ENCODE measurements at places on chromosomes 12 and 14.

GRCh38 chr12:4147031-4147481 is 126.5 kb upstream of the CCND2 start:
- DNase-seq = no peak

- DNase-seq = no peak
Measured at GRCh38 chr14:74956280-74957072, 1.1 kb upstream of the PGF start.

- no peak for DNase-seq
Measured at GRCh38 chr12:57553343-57554202, 3.7 kb downstream of the KIF5A start.

DNA sequence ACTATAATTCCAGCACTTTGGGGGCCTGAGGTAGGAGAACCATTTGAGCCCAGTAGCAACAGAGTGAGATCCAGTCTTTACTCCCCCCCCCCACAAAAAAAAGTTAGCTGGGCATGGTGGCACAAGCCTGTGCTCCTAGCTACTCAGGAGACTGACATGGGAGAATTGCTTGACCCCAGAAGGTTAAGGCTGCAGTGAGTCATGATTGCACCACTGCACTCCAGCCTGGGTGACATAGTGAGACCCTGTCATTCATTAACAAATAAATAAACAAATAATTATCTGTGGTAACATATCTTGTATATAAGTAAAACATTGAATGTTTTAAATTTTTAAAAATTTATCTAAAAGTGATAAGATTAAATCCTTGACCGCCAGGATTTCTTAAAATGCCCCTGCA is 4.8 kb downstream of the ENTPD5 start:
- DNase-seq = no peak

- DNase-seq = no peak
Measured at GRCh38 chr12:114294303-114294685, 111.7 kb downstream of the TBX5 start.

DNA sequence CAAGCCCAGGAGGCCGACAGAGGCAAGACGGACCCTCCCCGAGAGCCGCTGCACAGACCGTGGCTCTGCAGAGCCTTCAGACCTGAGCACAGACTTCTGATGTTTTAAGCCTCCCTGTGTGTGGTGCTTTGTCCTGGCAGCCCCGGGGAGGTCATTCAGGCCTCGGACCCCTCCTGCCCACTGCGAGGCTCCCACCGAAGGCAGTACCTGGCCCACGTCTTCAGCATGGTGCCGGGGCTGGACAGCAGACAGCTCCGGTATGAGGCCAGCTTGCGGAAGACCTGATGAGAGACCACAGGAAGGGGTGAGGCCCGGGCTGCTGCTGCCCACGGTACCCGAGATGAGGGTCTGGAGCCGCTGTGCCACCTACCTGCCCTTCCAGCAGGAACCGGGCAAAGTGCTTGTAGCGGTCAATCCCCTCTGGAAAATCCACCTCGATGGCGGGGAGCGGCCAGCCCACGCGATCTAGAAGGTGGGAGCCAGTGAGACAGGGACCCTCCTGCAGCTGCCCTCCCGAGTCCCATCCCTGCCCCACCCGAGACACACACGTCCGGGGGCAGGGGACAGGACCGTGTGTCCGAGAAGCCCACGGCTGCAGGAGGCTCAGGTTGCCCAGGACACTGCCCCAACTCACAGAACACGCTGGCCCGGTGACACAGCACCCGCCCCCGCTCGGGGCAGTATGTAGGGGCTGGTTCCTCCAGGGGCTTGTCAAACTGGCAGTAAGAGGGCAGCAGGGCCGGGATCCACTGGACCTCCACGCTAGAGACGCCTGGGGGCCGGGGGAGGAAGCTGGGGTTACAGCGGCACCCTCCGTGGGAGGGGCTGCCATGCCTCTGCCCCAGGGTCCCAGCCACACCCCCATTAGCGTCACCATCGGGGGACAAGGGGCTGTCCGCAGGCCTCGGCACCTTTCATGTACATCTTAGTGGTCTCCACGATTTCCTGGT is 35.6 kb upstream of the UBC start:
- DNase-seq = no peak

- DNase-seq = no peak
Measured at GRCh38 chr12:122306407-122306806, 40.1 kb upstream of the VPS33A start.

DNA sequence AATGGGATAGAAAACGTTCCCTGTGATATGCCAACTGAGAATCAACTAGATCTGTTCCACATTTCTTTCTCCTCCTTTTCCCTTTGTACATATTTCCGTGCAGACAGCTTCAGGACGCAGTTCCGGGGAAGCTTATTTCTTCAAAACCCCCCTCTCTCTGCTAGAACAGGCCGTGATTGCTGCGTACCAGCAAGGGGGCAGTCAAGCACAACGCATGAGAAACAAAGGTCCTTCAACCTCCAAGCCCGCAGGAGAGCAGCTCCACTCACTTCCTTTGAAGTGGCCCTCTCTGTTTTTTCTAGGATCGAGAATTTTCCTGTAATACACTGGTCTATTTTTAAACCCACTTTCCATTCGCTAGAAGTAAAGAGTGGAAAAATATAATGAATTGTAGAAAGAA is 80.8 kb downstream of the ZNF664 start:
- DNase-seq = peak; percentile 25

GRCh38 chr12:122128481-122128880 is 45.5 kb downstream of the IL31 start:
- no peak for DNase-seq

DNA sequence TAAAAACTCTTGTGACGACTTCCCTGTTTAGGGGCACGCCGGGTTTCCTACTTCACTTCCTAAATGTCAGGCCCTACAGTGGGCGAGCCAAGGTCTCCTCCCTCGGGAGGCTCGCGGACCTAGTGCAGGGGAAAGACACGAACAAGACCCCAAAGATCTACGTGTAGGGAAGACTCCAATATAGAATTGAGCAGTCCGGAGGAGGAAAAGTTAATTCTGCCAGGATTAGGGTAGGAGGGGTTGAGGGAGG is 564 bp downstream of the ATXN3 start:
- no peak for DNase-seq

- no peak for DNase-seq
Measured at GRCh38 chr12:108637222-108637971, 3.7 kb upstream of the SELPLG start.

GRCh38 chr12:4849115-4849541 is 60.6 kb upstream of the KCNA1 start:
- peak; percentile 16 for DNase-seq

DNA sequence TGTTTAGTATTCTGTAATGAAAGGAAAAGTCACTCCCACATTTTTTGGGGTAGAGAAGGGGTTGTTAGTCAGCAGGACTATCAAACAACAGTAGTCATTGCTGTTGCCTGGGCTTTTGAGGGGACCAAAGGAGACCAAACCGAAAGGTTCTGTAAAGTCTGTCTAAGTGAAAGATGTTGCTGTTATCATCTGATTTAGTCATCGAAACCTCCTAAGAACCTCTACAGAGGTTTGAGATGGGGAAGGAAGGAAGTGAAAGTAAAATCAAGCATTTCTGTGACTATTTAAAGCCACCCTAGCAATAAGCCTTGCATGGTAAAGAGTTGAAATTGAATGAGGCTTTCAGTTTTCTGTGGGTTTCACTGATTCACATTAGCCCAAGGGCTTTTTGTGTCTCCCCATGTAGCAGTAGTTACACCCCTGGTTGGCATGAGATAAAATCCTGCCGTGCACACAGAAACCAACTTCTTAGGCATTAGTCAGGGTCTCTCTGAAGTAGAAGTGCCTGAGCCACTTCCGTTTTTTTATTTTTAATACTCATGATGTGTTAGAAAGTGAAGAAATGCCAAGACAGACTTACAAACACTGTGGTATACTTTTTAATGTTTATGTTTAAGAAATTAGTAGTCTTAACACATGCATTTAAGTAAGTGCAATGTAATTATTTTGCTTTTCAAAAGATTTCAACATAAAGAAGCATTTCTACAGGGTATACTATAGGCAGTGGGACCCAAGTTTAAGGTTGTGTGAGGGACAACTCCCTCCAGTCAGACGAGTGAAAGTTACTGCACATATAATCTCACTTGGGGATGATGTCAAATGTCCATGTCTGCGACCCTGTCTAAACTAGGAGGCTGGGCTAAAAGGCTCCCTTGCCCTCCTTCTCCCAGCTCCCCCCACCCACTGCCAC is 50.4 kb downstream of the DYRK2 start:
- no peak for DNase-seq

DNA sequence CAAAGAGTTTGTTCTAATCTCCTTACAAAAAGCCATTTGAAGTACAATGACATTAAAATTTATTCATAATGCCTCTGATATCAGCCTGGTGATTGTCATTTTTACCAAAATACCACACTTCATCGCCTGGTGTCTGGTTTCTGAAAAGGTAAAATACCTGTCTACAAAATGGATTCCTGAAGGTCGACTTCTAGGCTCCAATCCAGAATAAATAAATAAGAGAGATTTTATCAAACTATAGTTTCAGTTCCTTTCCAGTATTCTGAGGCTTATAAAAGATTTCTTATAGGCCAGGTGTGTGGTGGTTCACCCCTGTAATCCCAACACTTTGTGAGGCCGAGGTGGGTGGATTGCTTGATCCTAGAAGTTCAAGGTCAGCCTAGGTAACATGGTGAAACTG is 340.7 kb downstream of the SLC16A7 start:
- no peak for DNase-seq

GRCh38 chr12:52323001-52323400 is 1.8 kb upstream of the KRT83 start:
- DNase-seq = no peak

- no peak for DNase-seq
Measured at GRCh38 chr12:105384916-105385535, 54.5 kb downstream of the C12orf75 start.

DNA sequence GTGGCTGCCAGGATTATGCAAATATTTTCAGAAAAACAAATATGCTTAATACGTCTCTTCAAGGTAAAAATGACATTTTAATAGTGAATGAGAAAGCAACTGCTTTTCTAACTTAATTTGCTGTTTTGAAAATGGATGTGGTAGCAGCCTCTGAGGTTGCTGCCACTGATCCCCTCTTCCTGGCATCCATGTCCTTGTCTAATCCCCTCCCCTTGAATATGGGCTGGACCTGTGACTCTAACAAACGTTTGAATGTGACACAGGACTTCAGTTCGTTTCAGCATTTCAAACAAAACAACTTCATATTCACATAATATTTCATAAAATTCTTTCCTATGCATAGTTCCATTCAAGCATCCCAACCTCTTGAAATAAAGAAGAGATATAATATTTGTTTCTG is 64.2 kb upstream of the SLC38A2 start:
- no peak for DNase-seq

DNA sequence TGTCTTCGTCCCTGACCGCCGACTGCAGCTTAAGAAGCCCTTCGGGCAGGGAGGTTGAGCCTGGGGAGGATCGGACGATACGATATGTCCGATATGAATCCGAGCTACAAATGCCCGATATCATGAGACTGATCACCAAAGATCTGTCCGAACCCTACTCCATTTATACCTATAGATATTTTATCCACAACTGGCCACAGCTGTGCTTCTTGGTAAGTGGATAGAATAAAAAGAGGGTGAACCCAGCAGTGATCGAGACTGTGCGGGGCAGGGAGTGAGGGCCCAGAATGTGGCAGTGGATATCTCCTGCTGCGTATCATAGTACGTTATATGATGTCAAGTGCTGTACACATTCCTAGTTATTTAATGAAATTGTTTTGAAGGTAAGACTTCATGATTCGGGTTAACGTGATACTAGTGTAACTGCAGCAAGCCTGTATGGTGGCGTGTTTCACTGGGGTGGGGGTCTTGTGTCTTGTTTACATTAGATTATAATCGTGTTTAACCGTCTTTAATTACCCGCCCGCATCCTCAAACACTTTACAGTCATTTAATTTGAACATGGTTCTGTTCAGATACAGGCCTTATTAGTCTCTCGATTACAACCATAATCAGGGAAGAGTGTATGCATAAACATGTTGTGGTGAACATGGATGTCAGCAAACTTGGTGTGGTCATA is 1.3 kb downstream of the NAA30 start:
- DNase-seq = no peak
